Astrocyte (in vitro differentiated cells and primary cell): ENCODE measurements at places on chromosomes 13 and 19. TPM values are rescaled to one million over a fixed set of nuclear protein-coding genes. Genes with fewer than 3 reads are reported as not detected.

The LYPD3 gene
- 0.22 and 0.54 TPM in 2 replicates for total RNA-seq

The IRS2 gene
- 14.4 and 20.1 TPM in 2 replicates for total RNA-seq

- no peaks in the 10 kb centered on the region for H3K27me3 ChIP-seq
- no peak for DNase-seq
- H3K4me3 ChIP-seq: no peak overlapping the region
- no peaks in the 10 kb centered on the region for H3K36me3 ChIP-seq
- H3K27ac ChIP-seq: no peak overlapping the region
Measured at GRCh38 chr19:12237143-12237839, 57.4 kb downstream of the ZNF44 start.

GRCh38 chr19:49589502-49589905, 1.5 kb upstream of the PRR12 start:
- peaks cover 8% of the 10 kb centered on the region for H3K36me3 ChIP-seq
- no peak for DNase-seq
- H3K4me3 ChIP-seq: no peak overlapping the region
- no peaks in the 10 kb centered on the region for H3K27me3 ChIP-seq

DNA sequence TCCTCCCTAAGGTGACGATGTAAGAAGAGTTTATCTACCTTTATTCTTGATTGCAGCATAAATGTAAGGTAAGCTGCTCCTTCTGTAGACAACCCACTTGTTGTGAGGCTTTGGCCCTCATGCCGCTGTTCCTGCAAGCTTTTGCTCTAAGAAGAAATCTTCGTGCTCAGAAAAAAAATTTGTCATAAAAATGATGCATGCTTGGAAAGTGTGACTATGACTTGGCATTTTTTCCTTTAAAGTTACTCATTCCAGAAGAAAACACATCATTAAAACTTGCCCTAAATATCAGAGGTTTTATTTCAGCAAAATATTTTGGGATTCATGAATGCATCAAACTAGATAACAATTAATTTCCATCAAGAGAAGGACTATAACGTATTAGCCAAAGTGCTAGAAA, 39.8 kb downstream of the KCTD12 start:
- no peak overlapping the region for H3K4me3 ChIP-seq
- H3K4me1 ChIP-seq: no peaks in the 10 kb centered on the region
- H3K27me3 ChIP-seq: no peaks in the 10 kb centered on the region
- DNase-seq: no peak

GRCh38 chr13:25630329-25630900, 258.6 kb downstream of the ATP8A2 start:
- no peak overlapping the region for H3K27ac ChIP-seq
- DNase-seq: no peak
- H3K4me1 ChIP-seq: peaks cover 9% of the 10 kb centered on the region
- no peaks in the 10 kb centered on the region for H3K36me3 ChIP-seq

DNA sequence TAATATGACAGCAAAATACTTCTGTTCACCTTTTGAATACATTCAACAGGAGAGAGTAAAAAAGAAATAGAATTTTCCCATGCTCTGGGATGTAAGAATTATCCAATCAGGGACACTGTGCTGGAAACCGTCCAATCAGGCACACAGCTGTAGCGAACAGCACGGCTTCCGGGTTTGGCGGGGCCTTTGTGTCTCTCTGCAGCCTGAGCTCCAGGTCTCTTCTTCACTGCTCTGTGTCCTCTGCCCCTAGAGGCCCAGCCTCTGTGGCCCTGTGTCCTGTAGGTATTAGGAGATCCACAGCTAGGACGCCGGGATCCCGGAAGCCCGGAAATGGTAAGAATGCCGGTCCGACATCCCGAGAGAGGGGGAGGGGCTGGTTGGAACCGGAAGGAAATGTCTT, 92.7 kb downstream of the ZNF737 start:
- no peak overlapping the region for H3K4me3 ChIP-seq
- H3K4me1 ChIP-seq: no peaks in the 10 kb centered on the region
- no peak overlapping the region for H3K27ac ChIP-seq
- no peaks in the 10 kb centered on the region for H3K36me3 ChIP-seq
- H3K27me3 ChIP-seq: no peaks in the 10 kb centered on the region
